Aorta (tissue), 5 donors: ENCODE measurements at places on chromosomes 7 and 10. TPM values are rescaled to one million over a fixed set of nuclear protein-coding genes. Genes with fewer than 3 reads are reported as not detected.

DNA sequence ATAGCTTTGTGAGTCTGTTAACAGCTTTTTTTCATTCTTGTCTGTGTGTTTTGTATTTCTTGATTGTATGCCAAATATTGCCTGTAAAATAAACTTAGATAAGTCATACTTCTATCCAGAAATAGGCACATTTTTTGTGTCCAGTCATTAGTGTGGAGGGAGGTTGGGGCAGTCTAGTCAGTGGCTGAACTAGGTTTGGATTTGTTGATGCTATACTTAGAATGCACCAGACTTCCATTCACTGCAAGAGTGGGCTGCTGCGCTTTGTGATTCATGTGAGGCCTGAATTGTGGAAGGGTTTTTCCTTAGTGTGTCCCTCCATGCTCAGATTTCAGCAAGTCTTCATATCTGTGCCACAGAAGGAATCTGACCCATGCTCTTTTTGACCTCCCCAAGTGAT, 50.0 kb downstream of the TRUB1 start:
- H3K4me3 ChIP-seq = no peak overlapping the region
- H3K4me1 ChIP-seq = peaks cover 4% of the 10 kb centered on the region
- peaks cover 1% of the 10 kb centered on the region for H3K36me3 ChIP-seq

- H3K36me3 ChIP-seq = no peaks in the 10 kb centered on the region
- DNase-seq = peak; percentile 87
- H3K4me3 ChIP-seq = no peak within 1 kb of the TSS
- H3K27ac ChIP-seq = no peak within 1 kb of the TSS
- H3K4me1 ChIP-seq = no peaks in the 10 kb centered on the region
Measured at GRCh38 chr10:114043532-114044246, at the start of gene ADRB1. Gene ADRB1, plus strand, starts transcription at chr10:114043866. Its CDS starts 267 bp downstream, at chr10:114044133.

DNA sequence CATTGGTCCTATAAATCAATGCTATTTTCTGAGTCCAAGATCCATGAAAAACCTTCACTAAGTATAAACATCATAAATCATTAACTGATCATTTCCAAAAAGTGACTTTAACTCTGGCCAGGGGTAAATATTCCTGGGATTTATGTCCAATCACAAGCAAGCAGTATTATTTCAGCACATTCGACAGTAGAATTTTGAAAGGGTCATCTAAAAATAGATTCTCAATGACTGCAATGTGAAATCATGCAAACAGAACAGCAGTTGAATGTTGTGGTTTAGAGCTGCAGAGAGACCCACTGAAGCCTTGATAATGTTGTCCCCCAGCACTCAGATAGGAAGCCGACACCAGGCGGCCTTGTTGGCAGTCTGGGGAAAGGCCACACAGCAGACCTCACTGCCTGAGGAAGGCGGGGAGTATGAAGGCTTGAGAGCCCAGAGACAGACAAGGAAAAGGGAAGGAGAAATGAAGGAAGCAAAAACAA, 38.1 kb downstream of the FAM107B start:
- no peak for DNase-seq
- H3K4me1 ChIP-seq = no peaks in the 10 kb centered on the region
- no peak overlapping the region for H3K4me3 ChIP-seq
- peak overlapping the region; percentile 73 for H3K27ac ChIP-seq

DNA sequence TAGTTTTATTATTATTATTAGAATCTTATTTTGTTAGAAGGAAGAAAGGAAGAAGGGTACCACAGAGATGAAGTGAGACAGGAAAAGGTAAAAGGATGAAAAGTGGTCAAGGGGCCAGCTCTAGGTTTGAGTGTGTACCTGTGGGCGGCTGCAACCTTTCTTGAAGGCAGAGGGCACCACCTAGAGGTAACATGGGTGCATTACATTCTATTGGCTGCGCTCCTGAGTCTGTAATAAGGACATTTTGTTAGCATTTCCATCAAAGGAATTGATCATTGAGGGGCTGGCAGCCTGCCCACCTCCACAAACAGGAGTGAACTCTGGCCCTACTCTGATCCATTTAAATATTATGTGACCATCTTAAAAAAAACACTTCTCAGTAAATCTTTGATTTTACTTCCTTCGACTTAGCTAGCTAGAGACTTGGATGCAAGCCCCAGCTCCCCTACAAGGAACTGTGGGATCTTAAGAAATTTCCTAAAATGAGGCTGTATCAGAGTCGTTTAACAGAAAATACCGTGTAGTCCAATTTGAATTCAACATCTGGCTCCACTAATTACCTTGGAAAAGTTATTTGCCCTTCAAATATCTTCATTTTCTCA, 610.4 kb downstream of the IPMK start:
- no peaks in the 10 kb centered on the region for H3K4me1 ChIP-seq
- no peaks in the 10 kb centered on the region for H3K27me3 ChIP-seq
- no peak for DNase-seq
- no peak overlapping the region for H3K27ac ChIP-seq
- no peaks in the 10 kb centered on the region for H3K36me3 ChIP-seq

Gene ACTL6B
- total RNA-seq = not detected

Gene SORCS1
- 3.8 TPM for total RNA-seq
